ENCODE measurements at places on chromosomes 2 and 18. TPM values are rescaled to one million over a fixed set of nuclear protein-coding genes. Genes with fewer than 3 reads are reported as not detected.

DNA sequence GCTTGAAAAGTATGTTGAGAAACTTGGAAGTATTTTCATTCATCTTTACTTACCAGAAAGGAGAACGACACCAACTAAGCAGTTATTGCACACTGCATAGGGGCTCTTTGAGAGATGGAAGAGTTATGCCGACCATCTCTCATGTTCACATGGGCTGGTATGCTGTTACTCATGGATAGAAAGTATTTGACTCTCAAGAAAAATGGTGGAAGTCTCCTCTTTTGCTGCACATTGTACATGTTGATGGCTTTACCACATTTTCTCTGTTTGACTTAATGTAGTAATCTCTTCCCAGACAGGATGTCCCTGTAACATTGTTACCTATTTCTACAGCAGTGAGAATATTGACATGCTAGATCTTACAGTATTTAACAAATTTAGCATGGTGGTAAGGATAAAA lies 23.2 kb downstream of the CAB39 start:
- DNase-seq, result no peak

- no peak for DNase-seq
Measured at GRCh38 chr18:63869851-63870250, 17.7 kb upstream of the SERPINB2 start.

- DNase-seq, result no peak
Measured at GRCh38 chr2:7594211-7594610, 677.0 kb downstream of the RNF144A start.

GRCh38 chr2:59804732-59805131 lies 748.7 kb downstream of the BCL11A start:
- DNase-seq, result no peak

GRCh38 chr2:15665067-15665942 lies 73.6 kb downstream of the DDX1 start:
- no peak for DNase-seq

GRCh38 chr2:84458551-84459017 lies 496 bp downstream of the SUCLG1 start:
- DNase-seq, result no peak

DNA sequence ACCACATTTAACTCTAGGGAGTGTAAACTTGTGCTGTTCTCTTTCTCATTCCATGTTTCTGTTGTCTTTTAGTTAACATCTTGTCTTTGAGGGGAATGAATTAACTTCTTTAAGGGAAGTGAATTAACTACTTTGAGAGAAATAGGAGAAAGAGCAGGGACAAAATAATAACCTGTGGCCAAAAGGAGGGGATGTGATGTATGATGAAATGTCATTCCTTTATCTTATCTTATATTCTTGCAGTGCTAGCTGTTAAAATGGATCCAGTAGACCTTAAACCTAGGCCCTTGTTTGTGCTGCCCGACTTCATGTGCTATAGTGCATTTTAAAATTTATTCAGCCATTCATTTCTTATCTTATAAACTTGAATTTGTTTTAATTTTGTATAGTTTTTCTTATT lies 18.4 kb downstream of the ABI2 start:
- no peak for DNase-seq

DNA sequence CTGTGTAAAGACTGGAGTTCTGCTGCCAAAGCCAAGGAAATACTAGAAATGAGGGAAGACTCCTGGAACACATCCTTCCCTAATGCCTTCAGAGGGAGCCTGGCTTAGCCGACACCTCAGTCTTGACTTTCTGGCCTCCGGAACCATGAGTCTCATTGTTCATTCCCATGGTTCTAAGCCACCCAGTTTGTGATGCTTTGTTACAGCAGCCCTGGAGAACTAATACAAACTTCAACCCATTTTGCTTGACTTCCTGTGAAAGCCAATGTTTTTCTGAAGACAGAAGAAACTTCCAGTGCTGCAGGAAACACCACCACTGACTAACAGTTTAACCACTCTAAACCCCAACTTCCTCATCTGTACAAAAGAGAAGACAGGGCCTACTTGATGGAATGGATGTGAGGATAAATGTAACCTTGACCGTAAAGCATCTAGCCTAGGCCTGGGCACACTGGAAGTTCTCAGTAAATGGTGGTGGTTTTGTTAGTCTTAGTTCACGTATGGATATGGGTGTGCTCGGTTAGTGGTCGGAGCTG lies 85.9 kb upstream of the RFX8 start:
- DNase-seq, result no peak

DNA sequence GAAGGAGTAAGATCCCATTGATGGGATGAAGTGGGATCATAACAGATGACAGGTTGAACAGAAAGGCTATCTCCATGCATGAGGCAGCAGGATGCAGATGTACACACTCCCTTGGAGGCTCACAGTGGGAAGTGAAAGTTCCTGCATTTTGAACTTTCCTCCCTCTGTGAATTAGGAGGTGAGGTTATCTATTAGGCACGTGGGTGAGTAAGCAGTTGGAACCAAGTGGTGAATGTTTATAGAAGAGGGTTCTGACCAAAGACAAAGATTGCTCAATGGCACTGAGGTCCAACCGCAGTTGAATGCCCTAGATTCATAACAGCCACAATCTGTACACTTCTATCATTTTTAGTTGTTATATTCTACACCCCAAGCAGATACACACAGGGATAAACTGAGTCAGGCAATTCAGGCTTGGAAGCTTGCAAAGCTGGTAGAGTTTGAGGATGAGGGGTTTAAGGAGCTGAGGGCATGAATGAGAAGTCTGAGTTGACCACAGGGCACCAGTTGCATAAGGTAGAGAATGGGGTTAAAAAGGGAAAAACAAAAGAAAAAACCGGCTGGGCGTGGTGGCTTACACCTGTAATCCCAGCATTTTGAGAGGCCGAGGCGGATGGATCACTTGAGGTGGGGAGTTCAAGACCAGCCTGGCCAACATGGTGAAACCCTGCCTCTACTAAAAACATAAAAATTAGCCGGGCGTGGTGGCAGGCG lies 7.1 kb upstream of the KCMF1 start:
- no peak for DNase-seq

DNA sequence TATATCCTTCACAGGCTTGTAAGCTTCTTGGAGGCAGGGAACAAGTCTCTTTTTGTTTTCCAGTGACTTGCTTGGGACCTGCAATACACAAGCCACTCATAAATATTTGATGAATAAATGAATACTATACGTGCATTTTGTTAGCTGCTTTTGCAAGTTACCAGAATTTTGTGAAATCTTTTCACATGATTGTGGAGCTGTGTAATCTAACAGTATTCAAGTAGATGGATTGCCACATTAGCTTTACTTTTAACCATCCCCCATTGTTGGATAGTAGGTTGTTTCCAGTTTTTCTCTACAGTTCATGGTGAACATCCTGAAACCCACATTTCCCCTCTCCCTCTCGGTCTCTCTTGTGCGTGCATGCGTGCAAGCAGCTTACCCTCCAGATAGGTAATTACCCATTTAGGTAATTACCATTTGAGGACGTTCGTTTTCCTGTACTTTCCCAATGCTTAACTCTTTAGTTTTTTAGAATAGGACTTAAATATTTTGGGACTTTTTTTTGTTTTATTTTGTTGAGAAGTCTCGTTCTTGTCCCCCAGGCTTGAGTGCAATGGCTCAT lies 12.5 kb downstream of the ZNF407 start:
- DNase-seq, result no peak

GRCh38 chr2:86631846-86632485 lies 8.3 kb upstream of the RNF103 start:
- no peak for DNase-seq

- DNase-seq, result no peak
Measured at GRCh38 chr2:181675254-181675653, 5.1 kb downstream of the NEUROD1 start.

DNA sequence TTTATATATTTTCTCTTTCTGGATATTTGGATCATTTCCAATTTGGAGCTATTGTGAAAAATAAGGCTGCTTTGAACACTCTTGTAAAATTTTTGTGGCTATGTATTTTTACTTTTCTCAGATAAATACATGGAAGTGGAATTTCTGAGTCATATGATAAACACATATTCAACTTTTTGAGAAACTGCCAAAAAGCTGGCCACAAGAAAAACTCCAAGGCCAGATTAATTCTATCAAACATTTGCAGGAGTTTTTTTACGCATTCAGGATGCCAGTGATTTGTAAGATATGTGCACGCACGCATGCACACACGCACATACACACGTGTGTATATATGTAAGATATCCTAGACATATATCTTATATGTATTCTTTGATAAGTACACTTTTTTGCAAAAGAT lies 477.5 kb upstream of the SPHKAP start:
- DNase-seq, result peak; percentile 51

- DNase-seq, result peak; percentile 72
Measured at GRCh38 chr2:52414561-52415295, 1352.9 kb upstream of the CHAC2 start.

GRCh38 chr2:167756446-167756845 lies 490.9 kb downstream of the STK39 start:
- no peak for DNase-seq

DNA sequence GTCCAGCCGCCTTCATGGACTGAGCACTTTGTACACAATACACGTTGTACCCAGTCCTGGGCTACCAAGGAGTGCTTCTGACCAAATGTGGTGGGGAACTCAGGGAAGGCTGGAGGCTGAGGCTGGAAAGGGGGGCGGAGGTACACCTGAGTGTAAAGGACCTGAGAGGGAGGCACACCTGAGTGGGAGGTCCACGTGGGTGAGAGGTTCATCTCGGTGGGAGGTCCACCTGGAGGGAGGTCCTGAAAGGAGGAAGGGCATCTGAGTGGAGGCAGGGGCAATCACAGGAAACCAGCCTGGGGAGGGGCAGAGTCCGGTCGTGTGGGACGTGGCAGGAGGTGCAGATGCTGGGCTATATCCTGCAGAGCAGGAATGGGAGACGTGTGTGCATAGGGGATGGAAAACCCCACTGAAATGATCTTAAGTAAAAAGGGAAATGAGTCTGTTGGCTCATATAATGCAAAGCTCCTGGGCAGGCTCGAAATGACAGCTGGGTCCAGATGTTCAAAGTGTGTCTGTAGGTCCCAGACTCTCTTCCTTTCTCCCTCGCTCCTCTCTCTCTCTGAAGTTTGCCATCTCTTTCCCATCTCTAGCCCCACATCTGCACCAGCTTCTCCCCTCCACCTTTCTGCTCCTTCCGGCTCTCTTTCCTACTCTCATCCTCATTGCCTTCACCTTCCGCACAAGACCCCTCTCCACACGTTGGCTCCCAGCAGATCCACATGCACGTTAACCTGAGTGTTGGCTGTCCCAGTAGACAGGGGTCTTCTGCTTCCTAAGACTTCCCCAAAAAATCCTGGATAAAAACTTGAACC lies 137.7 kb downstream of the PXDN start:
- DNase-seq, result no peak

DNA sequence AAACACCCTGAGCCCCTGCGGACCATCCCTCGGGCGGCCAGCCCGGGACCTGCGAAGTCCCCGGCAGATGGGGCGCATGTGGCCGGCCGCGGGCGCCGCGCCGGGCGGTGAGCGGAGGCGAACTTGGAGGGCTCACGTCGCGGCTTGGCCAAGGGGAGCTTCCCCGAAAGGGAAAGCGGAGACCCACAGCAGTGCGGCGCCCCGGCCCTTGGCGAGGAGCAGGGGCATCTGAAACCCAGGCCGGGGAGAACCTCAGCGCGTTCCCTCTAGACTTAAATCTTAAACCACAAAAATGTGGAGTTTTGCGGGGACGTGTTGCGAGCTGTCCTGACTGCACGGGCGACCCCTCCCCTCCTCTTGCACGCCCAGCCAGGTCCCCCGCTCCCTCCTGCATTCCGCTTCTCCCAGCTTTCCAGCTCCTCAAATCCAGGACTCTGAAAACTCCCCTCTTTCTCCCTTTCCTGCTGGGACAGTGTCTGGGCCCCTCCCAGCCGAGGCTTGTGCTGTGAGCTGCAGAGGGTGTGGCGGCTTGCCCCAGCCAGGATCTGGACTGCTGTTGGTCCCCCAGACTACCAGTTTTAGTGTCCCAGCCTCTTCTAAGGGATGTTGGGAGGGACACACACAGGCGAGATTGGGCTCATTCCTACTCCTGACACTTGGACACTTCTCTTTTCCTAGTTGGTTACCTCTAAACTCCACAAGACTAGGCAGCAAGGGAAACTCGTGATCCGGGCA lies 1.3 kb downstream of the FMNL2 start:
- DNase-seq, result peak; percentile 86

- DNase-seq, result peak; percentile 47
Measured at GRCh38 chr2:39497082-39497801, 60.2 kb upstream of the MAP4K3 start.

- no peak for DNase-seq
Measured at GRCh38 chr18:37317486-37317885, 248.1 kb downstream of the CELF4 start.

DNA sequence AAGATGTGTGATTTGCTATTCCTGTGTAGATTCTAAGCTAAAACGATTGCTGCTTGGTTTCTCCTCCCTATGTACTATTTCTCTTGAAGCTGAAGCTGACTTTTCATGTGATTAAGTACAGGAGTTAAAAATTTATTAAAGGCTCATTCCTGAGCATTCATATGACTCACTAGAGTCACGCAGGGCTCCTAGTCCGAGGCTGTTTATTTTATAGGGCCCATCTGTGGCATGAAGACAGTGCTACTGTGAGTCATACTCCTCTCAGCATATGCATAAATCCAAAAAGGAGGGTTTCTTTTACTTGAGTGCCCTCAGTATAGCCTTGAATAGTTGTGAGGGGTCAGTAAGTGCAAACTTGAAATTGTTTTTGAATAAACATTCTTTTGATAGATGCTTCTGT lies 378.8 kb downstream of the PTPRM start:
- DNase-seq, result no peak

The ANKRD62 gene
- not detected for polyA plus RNA-seq

The RELCH gene
- 23.7 TPM for polyA plus RNA-seq

The ADAM23 gene
- polyA plus RNA-seq, result 10.8 TPM

The MSTN gene
- 41.3 TPM for polyA plus RNA-seq

The ALPI gene
- not detected for polyA plus RNA-seq

The MBD1 gene
- polyA plus RNA-seq, result 39.0 TPM

The RPL37A gene
- 4,817 TPM for polyA plus RNA-seq

The SP5 gene
- 5.5 TPM for polyA plus RNA-seq

The ACYP2 gene
- polyA plus RNA-seq, result 29.0 TPM

The SPC25 gene
- polyA plus RNA-seq, result 9.5 TPM

The TRIM43 gene
- not detected for polyA plus RNA-seq

The GPR45 gene
- polyA plus RNA-seq, result not detected

The KLHL41 gene
- polyA plus RNA-seq, result 4,224 TPM

The GPAT2 gene
- polyA plus RNA-seq, result 5.8 TPM

The SCN9A gene
- polyA plus RNA-seq, result 3.2 TPM

The UGT1A3 gene
- polyA plus RNA-seq, result not detected

The TRPM8 gene
- polyA plus RNA-seq, result not detected

The THOC1 gene
- 37.2 TPM for polyA plus RNA-seq

The C2orf80 gene
- polyA plus RNA-seq, result not detected

The CIB4 gene
- polyA plus RNA-seq, result not detected

The FOXD4L1 gene
- polyA plus RNA-seq, result 2.1 TPM
